Aorta (tissue), 5 donors: ENCODE measurements at places on chromosomes 5 and 9. TPM values are rescaled to one million over a fixed set of nuclear protein-coding genes. Genes with fewer than 3 reads are reported as not detected.

DNA sequence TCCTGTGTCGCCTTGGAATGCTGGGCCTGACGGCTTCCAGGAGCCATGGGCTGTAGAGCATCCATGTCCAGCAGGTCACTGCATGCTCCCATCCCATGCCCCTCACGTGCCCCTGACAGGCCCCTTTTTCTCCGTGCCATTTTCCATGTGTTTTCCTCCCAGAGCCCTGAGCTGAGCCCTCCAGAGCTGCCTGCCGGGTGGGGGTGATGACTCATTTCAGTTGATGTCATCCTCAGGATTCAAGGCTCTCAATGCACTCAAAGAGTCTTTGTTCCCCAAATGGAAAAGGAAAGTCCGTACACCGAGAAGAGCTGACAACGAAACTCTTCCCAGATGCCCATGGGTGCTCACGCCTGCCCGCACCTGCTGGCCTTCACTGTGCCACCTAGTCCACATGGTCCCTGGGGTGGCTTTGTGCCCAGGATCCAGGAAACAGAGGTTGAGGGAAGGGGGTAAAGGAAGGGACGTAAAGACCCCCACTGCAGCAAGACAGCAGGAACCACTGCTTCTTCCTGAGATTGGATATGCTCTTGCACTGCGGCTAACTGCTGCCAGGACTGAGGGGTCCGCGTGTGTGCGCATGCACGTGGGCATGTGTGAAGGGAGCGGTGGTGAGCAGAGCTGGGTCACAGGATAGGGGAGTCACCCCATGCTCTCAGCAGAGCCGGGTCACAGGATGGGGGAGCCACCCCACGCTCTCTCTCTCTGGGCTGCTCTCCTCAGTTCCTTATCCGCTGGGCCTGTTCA, 27.6 kb downstream of the COL15A1 start:
- no peak for DNase-seq

DNA sequence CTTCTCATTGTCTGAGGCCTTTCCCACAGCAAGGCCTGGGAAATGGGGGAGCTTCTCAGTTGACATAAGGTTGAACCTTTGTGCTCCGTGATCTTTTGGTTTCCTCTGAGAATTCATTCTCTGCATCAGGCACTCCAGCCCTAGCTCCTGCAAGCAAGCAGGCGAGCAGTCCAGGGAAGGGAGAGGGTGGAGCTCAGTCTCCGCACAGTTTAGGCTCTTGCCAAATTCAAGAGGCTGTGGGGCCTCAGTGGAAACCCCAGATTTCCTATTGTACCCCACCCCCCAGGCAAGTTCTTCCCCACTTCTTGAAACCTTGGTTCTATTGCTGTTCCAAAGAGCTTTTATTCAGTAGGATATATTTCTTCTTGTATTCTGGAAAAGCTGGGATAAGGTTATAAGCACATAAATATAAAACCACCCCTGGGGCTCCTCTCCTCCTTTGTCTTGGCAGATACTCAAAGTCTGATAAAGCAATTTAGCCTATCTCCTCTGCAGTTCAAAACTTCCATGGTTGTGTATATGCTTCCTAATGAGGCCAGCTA, 147.2 kb downstream of the PDZD2 start:
- no peak for DNase-seq

DNA sequence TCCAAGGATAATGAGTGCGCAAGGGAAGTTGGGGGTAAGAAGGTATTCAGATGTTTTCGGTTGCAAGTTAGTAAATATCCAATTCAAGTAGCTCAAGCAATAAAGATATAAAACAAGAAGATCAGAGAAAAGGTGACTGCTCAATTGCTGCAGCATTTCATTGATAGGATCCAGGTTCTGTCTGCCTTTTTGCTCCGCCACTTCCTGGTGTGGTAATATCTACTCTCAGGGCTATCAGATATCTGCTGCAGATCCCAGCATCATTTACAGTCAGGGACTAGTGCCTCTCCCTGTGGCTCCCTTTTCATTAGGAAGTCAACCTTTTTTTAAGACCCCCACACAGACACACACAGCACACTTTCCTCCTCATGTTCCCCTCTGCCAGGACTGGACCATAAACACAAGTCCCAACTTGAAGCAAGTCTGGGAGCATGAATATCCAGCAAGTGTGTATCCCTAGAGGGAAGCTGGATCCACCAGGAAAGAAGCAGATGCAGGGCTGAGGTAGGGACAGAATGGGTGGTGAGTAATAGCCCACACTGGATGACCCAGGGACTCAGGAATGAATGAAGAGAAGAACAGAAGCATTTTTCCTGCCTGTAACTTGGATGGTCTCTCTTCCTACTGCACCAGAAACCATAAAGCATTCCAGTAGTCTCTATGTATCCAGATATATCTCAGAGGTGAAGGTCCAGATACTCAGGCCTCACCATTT, 53.7 kb downstream of the ZNF622 start:
- no peak for DNase-seq

GRCh38 chr5:136491806-136492205, 126.5 kb upstream of the TRPC7 start:
- DNase-seq: no peak

DNA sequence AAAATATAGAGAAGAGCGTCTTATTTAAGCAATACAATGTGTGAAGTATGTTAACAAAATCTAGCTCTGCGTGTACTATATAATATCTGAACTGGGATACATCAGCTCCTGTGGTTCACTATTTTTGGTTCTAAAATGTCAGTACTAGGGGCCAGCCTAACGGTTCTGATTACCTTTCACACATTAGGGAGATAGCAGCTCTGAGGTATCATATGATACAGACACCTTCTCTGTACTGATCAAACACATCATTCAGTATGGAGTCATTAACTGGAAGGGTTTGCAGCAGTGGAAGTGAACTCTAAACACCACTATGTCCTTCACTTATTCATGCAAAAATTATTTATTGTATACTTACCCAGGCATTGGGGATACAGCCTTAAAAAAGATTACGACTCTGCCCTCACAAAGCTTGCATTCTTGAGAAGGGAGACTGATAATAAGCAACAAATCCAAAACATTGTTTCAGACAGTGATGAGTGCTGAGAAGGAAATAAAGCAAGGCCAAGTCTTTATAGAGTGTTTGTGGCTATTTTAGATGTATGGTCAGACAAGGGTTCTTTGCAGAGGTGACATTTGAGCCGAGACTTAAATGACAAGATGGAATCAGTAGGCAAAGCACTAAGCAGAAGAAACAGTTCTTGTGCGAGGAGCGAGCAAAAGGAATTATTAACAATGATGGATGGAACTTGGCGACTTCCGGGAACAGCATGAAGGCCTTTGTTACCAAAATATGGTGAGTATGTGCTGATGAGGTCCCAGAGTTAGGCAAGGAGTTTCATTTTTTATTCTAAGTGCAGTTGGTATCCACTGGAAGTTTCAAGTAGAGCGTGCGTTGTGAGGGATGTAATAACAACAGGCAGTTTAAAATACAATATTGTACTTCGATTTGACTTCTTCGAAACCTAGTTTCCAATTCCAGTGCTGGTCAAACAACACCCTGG, 1.8 kb upstream of the LNPEP start:
- no peak for DNase-seq

GRCh38 chr9:89706731-89707191, 101.9 kb downstream of the GADD45G start:
- DNase-seq: no peak

The WDR38 gene
- not detected for total RNA-seq

The TRPM3 gene
- 5.7 TPM for total RNA-seq

The RPP25L gene
- 6.0 TPM for total RNA-seq
